ENCODE measurements at places on chromosomes 3 and 15. TPM values are rescaled to one million over a fixed set of nuclear protein-coding genes. Genes with fewer than 3 reads are reported as not detected.

TYRO3 gene
- 18.8 TPM for total RNA-seq

TLE3 gene
- total RNA-seq = 56.9 TPM

POMGNT2 gene
- 6.4 TPM for total RNA-seq

LRRN1 gene
- total RNA-seq = not detected

Measured in endothelial cell of umbilical vein (primary cell).